ENCODE measurements at places on chromosomes 11 and 22.

GRCh38 chr11:131295986-131296385 lies 74.4 kb upstream of the NTM start:
- no peak for DNase-seq

DNA sequence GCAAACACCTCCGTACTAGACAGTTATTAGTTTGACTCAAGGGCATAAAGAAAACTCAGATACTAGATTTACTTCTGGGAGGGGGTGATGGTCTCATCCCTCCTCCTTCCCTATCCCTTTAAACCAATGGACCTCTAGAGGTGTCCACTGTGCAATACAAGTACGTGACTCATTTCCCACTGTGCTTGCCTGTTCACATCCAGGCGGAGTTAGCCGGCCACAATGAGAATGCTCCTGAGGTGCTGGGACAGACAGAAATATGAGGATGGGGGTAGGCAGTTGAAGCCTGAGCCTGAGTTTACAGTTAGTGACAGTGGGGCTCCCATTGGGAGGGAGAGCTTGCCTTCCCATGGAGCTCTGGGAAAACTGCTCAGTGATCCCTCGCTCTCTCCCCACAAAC lies 8.4 kb upstream of the PMM1 start:
- no peak for DNase-seq

DNA sequence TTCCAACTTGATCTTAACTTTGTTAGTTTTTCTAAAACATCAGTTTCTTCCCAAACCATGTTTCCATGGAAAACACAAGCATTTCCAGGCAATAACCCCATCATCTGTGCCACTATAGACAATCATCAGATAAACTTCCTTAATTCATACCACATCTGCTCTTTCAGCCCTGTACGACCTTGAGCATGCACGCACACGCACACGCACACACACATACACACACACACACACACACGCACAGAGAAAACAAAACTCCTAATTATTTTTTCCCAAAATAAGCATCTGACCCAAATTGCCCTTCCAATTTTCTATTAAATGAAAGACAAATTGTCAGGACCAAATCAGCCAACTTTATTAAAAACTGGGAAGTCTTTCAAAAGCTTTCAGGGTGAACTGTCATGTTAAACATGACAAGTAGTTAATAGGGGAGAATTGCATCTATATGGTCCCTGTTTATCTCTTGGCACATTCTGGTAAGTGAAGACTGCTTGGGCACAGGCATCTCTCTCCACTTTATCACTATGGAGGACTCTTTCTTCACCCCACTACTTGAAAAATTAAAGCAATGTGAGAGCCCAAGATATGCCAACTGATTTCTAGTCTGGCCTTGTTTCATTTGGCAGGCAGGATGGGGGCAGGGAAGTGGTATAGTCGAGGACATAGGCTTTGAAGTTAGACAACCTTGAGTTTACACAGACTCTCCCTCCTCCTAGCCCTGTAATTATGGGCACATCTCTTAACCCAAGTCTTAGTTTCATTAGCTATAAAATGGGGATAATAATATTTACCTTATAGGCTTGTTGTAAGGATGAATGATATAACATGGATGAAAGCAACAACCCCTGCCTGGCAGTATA lies 15.1 kb downstream of the ADM start:
- no peak for DNase-seq

GRCh38 chr11:111739299-111739698 lies 26.9 kb downstream of the PPP2R1B start:
- no peak for DNase-seq

DNA sequence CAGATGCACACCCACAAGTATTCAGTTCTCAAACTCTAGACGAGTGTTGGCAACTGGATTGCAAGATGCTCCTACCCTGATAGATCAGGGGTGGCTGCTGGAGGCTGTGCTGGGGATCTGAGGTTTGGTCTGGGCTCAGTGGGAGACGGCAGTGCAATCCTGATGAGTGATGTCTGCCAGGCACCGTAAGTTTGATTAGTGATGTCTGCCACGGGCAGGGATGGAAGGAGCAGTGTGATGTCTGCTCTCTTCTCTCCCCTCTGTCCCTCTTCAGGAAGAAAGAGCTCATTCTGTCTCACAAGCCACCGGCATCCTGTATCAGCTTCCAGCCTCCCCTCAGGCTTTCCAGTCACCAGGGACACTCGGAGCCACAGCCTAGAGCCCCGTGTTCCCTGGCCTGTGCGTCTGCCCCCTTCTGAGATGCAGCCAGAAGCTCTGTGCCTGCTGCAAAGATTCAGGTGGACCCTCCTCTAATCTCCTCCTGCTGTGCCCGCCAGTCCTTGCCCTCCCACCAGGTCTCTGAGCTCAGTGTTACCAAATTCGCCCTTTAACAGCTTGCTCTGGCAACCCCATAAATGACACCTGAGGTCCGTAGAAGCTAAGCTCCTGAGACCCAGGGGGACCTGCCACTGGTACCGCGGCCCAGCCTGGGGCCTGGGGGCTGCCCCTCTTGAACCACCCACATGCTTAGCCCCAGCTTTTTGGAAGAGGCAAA lies 19.9 kb downstream of the TP53I11 start:
- DNase-seq = no peak

DNA sequence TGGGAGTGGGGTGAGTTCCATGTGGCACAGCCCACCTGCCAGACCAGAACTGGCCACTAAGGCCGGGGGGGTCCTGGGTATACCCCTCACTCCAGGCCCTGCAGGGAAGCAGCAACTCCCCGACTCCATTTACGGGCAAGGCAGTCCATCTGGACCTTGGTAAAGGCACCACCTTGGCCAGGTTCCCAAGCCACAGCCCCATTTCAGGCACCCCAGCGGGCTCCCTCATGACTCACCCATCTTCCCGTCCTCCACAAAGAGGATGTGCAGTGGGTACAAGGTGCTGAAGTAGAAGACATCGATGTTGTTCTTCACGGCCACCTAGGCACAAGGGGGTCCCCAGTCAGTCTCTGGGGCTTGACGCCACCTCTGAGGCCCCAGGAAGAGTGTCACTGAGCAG lies 15.7 kb upstream of the RASL10A start:
- DNase-seq = no peak

- no peak for DNase-seq
These were observed 27.2 kb downstream of the BMAL1 start for GRCh38 chr11:13304655-13305335.

GRCh38 chr11:112367895-112368294 lies 107.2 kb upstream of the PLET1 start:
- DNase-seq = no peak

DNA sequence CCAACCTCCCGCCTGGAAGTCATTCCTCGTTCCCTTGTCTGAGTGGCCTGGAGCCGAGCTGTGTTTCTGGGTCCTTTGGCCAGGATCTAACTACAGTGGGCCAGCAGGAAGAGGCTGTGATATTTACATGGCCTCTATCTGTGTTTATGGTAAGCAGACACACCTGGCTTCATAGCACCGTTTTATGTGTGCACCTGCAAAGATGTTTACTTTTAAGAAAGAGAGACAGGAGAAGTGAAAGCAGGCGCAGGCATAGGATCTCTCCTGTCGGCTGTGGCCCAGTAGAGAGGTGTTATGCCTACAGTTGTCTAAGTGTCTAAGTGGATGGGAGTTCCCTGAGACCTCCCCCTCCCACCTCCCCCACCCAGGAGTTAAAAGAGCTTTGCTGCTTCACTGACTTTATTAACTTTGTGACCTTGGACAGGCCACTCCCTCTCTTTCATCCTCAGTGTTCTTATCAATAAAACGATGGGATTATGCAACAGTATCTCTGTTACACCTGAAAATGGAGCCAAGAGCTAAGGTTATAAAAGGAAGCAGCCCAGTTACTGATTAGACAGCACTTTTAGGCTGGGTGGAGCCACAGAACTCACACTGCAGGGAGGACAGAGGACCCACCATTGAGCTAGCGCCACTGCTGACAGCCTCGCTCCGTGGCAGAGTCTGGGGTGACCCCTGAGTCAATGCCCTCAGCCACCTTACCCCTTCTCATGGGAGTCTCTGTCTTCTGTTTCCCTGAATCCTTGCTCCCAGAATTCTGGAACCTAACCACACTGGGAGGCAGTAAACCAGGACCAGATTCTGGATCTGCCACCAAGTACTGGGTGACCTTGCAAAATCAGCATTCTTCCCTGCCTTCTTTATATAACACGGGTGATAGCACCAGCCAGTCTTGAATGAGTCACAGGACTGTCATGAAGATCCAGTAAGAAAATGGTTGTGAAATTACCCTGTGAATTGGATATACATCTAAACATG lies 22.0 kb downstream of the ST14 start:
- no peak for DNase-seq

- DNase-seq = no peak
These were observed 645.6 kb upstream of the LUZP2 start for GRCh38 chr11:23851216-23851615.

DNA sequence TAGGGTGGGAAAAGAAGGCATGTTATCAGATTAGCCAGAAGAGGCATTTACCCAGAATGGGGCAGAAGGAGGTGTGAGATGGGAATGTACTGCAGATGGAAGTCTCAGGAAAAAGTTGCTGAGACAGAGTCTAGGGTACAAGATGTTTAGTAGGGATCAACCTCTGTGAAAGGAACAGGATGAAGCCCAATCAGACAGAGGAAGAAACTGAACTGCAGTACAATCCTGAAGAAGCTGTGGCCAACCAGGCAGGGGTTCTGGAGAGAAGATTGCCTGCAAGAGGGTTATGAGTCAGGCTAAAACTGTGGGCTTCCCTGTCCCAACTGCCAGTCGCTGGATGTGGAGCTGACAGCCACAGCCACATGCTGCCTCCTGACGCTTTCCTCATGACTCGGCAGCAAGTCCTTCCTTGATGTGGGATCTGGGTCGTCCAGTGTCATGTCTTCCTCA lies 64.0 kb downstream of the CWC15 start:
- DNase-seq = no peak
